Fibroblast of lung (primary cell): ENCODE measurements at places on chromosomes 12 and 14.

DNA sequence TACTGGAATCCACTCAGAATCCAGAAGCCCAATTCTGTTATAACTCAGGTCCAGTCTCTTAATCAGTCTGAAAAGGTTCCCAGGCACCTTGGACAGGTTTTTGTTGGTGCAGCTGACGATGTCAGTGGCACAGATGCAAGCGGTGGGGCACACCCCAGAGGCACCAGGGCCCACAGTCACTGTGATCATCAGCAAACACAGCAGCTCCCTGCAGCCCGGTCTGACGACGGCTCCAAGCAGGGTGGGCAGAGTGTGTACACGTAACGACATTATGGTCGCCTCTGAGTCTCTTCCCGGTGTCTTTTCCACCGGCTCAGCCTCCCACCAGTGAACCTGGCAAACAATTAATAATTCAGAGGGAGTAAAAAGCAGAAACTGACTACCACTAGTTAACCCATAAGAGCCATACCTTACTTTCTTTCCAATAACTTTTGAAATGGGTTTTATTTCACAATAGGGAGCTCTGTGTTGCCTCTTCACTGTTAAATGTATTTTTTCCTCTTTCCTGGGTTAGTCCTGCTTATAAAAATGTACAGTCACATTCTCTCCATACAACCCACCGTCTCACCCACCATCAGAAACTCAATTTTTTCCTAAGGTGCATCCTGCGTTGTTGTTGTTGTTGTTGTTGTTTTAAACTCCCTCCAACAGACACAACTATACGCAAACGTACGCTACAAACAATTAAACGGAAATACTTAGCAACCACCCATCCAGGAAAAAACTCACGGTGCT lies 521 bp upstream of the PCED1B start:
- DNase-seq, result no peak

DNA sequence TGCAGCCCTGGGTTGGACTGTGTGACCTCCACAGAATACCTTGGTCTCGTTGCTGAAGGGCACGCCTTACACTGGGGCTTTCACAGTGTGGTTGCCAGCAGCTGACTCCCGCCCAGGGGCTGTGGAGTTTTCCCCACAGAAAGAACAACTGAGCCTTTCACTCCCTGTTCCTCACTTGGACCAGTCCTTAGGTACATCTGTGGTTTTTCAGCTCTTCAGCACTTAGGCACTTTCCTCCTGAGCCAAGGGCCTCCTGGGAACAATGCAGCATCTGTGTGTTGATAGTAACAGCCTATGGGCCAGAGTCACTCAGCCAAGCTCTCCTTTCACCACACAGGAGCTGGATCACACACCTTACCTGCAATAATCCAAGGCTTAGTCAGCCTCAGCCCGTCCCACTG lies 25.0 kb downstream of the ERP27 start:
- DNase-seq, result peak; percentile 19

- no peak for DNase-seq
These were observed 1087.4 kb upstream of the FLRT2 start for GRCh38 chr14:84442521-84442920.

DNA sequence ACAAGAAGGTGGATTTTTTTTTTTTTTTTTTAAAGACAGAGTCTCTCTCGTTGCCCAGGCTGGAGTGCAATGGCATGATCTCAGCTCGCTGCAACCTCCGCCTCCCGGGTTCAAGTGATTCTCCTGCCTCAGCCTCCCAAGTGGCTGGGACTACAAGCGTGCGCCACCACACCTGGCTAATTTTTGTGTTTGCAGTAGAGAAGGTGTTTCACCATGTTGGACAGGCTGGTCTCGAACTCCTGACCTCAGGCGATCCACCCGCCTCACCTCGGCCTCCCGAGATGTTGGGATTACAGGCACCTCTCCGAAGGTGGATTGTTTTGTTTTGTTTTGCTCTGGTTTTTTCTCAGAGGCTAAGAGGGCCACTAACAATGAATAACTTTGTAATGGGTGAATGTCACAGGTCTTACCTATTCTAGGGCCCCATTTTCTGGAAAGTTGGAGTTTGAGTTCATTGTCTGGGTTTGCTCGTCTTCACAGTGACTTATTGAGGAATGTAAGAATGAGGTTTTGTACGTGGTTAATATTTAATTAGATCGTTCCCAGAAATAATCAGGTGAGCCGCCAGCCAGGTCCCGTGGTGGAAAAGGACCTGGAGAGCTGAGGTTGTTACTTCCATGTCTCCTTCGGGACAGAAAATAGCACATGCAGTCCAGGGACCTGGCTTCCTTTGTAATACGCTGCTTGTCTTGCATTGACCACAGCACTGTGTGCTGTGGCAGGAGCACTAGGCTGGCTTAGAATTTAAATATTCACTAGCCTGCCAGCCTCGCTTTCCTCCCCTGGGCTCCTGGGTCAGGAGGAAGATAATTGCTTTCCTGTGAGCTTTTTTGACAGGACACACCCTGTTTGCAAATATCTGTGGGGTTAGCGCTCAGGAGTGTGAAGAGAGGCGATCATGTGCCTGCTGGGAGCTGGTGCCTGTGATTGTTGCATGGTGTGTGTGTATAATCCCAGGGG lies 2.3 kb downstream of the HIP1R start:
- DNase-seq, result no peak

DNA sequence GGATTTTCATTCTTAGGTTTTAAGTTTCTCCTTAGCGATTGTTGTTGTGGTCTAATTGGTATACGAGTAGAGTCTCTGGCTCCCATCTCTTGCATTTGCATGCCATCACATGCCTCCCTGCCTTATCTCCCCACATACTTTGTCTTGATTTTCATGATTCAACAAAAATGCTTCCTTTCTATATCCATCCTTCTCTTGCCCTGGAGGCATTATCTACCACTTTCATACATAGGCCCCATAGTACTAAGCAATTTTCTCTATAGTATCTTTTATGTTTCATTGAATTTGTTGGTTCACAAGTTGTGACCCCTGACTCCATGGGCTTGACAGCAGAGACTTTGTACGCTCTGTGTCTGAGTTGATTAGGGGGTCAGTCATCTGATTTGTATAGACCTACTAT lies 226.1 kb downstream of the ACSS3 start:
- no peak for DNase-seq

DNA sequence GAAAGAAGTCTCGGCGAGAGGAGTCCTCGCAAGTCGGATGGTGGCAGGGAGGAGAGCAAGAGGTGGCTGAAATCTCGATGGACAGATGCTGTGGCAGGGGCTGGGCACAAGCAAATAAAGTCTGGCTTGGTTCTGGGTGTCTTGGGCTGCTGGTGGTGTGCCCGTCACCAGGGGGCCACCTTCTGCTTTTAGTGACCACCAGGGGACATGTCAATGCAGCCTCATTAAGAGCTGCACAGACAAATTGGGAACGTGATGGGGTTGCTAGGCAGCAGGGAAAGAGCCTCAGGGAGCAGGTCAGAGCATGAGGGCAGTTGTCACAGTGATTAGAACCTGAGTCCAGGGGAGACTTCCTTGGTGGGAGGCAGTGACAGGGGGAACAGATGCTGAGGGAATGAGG lies 44.0 kb downstream of the LRRC74A start:
- no peak for DNase-seq

DNA sequence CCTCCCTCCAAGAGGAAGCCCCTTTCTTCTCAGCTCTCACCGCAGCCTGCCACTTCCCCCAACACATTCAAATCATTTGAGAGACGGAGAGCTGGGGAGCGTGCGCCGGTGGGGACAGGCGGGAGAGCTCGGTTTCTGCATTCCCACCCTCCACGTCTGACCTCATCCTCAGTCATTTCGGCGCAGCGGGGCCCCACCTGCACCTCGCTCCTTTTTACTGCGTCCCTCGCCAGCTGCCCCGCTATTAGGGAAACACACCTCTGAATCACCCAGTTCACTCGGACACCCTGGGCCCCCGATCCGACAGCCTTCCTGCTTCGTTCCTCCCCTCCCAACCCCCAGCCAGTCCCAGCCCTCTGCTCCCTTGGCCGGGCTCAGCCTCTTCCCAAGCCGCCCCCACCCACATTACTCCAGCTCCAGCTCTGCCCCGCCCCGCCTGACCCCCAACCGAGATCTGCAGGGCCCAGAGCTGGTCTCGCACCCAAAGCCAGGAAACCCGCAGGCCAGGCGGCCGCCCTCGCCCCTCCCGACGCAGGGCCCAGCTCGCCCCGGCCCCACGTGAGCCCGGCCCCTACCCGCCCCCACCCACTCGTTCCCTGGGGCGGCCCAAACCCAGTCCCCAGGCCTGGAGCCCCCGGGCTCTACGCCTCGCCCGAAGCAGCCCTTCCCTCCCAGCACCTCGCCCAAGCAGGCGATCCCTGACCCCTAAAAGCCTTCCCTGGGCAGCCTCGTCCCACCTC lies 783 bp downstream of the CORO1C start:
- peak; percentile 70 for DNase-seq

- peak; percentile 100 for DNase-seq
These were observed 21.0 kb upstream of the SNX6 start for GRCh38 chr14:34650786-34651584.

DNA sequence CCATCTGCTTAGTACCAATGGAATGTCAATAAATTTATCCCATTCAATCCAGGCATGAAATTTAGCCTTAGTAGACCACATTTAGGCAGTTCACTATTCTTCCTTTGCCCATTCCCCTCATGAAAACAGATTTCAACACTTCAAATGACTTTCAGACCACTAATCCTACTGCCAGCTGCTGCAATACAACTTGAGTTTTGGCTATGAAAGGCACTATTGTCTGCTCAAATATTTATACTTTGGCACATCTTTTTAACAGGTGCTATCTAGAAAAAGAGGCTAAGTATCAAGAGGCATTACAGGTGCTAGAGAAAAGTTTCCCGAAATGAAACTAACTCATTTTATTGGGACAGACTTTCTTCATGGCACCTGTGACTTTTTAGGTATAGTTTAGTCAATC lies 499.8 kb downstream of the C12orf50 start:
- no peak for DNase-seq

GRCh38 chr12:45568808-45569207 lies 160.7 kb upstream of the ARID2 start:
- DNase-seq, result no peak

- DNase-seq, result no peak
These were observed 96.9 kb downstream of the DNAH10 start for GRCh38 chr12:123859035-123859434.

- no peak for DNase-seq
These were observed 1922.3 kb upstream of the FLRT2 start for GRCh38 chr14:83607682-83608081.

DNA sequence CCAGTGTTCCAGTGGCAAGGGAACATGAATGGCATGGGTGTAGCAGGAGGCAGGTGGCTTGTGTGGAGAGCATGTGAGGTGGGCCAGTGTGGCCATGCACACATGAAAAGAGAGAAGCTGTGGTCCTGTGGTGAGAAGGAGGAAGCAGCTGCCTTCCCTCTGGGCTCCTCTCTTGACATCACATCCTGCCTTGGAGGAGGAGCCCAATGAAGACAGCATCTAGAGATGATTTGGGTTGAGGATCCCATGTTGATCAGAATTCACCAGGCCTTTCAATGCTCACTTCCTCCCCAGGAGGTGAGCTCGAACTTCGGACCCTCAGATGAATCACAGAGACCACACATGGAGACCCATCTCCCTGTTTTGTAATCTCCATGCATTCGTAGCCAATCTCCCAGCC lies 82.6 kb downstream of the LRRC74A start:
- DNase-seq, result no peak

GRCh38 chr12:48311313-48311712 lies 39.4 kb downstream of the ZNF641 start:
- DNase-seq, result no peak

DNA sequence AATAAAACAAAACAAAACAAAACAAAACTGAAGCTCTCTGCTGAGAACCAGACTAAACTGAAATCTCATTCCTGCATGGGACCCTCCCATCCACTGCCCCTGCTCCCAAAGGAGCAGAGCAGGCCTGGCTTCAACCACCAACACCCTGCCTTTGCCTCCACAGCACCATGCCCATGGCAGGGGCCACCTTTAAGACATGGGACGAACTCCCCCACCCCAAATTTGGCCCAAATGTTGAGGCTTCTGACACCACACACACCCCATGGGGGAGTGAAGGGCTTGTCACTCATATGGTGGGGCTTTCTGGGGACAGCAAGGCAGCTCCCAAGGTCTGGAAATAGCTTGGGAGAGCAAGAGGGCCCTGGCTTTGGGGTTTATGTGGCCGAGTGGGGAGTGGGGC lies 177.2 kb downstream of the KIF26A start:
- DNase-seq, result no peak

DNA sequence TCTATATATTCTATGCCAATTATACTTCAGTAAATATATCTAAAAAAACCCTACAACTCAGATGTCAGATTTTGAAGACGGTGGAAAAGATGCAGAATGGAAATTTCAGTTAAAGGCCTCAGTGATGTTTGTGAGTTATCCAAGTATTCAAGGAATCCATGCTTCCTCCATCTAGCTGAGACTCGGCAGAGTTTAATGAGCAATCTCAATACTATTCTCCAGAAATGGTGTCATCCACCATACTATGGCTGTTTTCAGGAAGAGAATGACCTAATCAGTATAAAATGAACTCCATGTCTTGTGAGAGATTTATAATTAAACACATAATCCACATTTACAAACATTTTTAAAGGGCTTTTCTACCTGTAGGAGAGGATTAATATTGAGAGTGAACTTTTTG lies 66.0 kb downstream of the KLHL28 start:
- DNase-seq, result peak; percentile 35

DNA sequence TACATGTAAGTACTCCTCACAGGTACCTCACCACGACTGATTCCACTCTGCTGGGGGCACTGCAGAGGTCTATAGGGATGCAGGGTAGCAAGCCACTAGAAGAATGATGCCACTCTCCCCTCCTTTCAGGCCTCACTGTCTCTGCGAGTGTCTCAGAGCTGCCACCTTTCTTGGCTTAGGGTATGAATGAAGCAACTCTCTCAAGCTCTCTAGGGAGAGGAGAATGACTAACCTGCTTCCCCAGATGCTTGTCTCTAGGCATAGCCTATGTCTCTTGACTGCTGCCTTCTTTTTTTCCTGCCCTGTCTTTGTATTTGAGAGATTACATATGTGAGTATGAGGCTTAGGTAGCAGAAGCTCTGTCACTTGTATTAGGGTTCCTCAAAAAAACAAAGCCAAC lies 566.5 kb upstream of the ATP2B1 start:
- DNase-seq, result no peak

- DNase-seq, result peak; percentile 40
These were observed 242.2 kb downstream of the SPTSSA start for GRCh38 chr14:34219661-34220377.

GRCh38 chr12:54593135-54593534 lies 4.7 kb upstream of the PPP1R1A start:
- no peak for DNase-seq

DNA sequence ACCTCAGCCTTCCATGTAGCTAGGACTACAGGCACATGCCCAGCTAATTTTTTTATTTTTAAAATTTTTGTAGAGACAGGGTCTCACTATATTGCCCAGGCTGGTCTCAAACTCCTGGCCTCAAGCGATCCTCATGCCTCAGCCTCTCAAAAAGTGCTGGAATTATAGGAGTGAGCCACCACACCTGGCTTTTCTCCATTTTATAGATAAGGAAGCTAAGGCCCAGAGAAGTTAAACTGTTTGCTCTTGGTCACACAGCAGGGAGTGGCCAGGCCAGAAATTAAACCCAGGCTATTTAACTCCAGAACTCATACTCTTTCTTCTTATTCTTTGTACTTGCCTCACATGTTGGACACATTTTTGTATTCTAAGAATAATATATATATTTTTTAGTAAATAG lies 16.5 kb downstream of the UBE3B start:
- DNase-seq, result no peak

- DNase-seq, result no peak
These were observed 155.0 kb upstream of the C14orf180 start for GRCh38 chr14:104424406-104425072.
